ENCODE measurements at places on chromosomes 7 and 10.

- no peak for DNase-seq
These were observed 13.4 kb downstream of the HPS1 start for GRCh38 chr10:98433371-98433770.

DNA sequence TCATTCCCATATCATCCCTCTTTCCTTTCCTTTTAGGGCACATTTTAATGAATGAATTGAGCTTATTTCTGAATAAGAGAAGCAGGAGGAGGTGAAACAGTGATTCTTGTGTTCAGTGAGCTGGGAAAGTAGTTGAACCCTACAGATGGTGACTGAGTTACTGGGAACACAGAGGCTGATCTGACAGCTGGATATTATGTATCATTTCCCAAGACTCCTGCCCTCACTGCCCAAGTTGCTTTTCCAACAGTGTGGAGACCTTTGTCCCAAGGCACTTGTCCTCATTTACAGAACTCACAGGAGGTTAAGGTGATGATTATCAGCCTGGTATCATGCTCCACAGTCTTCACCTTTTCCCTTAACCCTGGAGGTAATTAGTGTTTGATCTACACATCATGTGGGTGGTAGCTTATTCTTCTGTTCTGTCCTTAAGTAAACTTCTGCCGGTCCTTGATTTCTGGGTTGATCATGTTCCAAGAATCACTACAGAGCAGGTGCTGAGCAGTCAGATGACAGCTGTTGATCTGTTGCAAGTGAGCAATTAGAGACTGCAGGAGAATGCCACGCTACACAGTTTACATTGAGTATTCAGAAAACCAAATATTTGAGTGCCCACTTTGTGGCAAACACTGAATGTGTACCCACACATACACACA is 2.6 kb downstream of the PRLHR start:
- DNase-seq = no peak

DNA sequence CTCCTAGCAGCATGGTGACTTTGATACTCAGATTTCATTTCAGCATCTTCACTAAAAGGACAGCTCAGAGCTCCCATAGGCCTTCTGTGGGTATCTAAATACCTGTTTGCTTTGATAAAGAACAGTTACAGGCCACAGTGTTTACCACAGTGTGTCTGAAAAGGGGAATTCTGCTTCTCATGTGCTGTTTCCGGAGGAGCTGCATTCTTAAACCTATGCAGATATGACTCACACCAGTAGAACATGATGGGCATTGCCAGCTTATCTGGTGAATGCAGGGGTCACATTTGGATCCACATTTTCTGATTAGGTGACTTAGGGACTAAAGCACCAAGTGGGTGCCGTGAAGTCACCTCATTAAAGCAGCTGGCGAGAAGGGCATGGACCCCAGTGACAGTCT is 52.6 kb downstream of the TRRAP start:
- DNase-seq = peak; percentile 73

DNA sequence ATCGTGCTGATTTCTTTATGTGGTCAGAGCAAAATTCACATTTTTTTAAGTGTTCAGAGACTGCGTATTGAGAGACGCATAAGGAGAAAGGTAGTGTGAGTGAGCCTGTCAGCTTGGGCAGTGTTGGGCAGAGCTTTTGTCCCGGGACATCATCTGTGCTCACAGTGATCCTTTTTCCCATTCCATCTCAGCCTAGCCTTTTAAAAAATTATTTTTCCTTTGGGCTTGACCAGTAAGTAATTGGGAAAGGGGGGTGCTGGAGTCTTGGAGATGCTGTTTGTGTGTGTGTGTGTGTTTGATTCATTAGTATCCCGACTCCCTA is 1.5 kb downstream of the NRF1 start:
- DNase-seq = no peak

GRCh38 chr7:68699090-68699711 is 899.1 kb upstream of the AUTS2 start:
- no peak for DNase-seq

DNA sequence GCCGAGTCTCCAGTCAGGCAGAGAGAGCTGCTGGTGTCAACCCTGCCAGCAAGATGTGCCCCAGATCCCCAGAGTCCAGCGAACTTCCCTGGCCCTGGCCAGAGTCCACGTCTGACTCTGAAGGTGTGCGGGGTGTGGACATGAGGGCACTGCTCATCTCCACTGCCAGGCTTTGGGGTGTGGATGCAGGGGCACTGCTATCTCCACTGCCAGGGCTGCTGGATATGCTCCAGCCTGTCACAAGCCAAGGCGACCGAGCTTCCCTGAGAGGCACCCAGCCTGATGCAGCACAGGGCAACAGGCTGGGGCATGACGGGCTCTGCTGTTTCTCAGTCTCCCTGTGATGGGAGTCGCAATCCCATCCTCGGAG is 596.8 kb downstream of the PTPRN2 start:
- no peak for DNase-seq

DNA sequence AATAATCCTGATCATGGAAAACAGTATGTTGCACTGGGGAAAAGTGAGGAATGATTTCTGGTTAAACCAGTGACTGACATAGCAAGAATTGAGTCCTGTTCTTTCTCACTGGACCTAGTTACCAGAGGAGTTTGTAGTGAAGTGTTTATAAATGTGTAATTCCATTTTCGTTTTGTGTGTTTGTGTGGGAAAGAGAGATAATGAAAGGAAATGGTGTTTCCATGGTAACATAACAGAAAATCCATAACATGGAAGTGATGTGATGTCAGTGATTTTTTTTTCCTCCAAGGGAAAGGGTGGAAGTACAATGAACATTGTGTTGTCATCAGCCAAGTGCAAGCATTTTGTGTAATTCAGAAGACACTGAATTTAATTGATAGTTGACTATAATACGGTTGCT is 283.9 kb downstream of the PLXDC2 start:
- DNase-seq = peak; percentile 2

DNA sequence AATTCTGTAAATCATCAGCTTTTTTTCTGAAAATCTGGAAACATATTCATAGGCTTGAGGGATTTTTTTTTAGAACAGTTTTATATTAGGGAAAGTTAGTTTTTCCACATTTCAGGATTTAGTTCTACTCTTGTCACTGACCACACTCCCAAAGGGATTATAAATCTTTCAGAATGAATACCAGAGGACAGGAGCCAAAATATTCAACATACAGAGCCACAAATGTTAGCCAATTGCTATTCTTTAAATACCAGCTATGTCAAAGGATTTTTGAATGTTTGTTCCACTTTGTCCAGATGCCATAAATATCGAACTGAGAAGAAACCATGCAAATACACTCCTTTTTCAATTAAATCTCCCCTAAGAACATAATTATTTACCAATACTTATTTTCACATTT is 50.7 kb downstream of the ODAD2 start:
- no peak for DNase-seq

- DNase-seq = no peak
These were observed 512.2 kb downstream of the SORCS1 start for GRCh38 chr10:106652279-106652678.

DNA sequence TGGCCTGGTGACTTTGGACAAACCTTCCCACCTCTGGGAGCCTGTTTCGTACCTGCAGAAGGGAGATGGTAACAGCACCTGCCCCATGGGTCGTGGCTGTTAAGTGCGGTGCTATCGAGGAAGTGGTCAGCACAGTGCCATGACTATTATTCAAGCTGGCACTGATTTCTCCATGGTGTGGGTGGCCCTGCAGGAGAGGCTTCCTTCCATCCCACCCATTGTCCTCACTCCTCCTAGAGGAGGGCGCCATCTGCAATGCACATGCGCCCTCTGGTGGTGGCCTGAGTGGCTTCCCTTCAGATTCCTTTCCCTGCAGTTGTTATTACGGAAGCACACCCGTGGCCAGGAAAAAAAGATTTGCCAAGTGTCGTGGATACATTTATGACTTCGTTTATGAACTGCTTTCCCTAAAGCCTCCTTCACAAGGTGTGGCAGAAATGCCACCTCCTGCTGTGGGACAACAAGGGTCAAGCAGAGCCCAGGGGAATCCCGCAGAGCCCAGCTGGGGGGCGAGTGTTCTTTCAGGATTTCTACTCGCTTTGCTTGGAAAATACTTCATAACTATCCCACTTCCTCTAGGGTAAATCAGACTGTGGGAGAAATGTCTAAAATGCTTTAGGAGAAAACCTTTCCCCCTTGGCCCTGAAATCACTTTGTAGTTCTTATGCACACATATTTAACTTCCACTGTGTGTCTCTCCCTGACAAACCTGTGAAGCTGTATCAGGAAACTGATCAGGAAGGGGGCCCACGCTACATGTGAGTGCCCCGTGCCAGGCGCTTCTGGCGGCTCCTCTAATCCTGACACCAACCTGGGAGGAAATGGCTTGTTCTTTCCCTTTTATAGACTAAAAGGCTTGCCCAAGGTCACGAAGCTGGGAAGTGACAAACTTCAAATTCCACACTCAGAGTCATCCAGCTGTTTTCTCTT is 98.0 kb upstream of the ANLN start:
- DNase-seq = peak; percentile 71

DNA sequence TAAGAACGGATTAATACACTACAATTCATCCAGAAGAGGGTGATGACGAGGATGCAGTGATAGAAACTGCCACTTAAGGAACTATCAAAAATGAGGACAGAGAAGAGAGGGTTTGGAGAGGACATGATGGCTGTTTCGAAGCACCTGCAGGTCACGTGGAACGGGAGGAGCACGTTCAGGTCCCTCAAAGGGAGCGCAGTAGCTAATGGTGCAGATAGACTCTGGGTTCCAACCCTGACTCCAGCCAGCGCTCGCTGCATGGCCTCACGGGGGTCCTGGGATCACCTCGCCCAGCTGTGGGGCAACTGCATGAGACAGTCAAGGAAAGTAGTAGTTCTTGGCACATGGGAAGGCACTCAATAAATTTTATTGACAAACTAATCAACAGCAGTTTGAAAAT is 208.6 kb upstream of the RNF32 start:
- no peak for DNase-seq

DNA sequence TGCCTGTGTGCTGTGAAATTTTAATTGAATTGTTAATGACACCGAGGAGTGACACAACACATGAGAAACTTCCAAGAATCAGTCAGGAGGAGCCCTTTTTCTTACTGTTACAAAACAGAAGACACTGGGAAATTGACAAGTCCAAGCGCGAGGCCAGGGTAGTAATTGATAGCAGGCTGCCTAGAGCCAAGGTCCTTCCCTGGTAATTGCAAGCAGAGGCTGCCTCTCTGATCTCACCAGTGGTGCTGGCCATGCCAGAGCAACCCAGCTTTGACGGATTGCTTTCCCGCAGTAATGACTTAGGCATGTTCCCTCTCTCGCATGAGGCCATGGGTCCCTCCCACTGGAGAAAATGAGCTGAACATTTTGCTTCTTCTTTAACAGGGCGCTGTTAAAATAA is 111.5 kb downstream of the LRMDA start:
- no peak for DNase-seq

- DNase-seq = no peak
These were observed at the start of gene RELN for GRCh38 chr7:103989200-103989784. RELN (minus strand) TSS chr7:103989658; CDS start chr7:103989356, 302 bp downstream.

GRCh38 chr10:96509017-96509641 is 4.6 kb downstream of the TLL2 start:
- DNase-seq = no peak

DNA sequence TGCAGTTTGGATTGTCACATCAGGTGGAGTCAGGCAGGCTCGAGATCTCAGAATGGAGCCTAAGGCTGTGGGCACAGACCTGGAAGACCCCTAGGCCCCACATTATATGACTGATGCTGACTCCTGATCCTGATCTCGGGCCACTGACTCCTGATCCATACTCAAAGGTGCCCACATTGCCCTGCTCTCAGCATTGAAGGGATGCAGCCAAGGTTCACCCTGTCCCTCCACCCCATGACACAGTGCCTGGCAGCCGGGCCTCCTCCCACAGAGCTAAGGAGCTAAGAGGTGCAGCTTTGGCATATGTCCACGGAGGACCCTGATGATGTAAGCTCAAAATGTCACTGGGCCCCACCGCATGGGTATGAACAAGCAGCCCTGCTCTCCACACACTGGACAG is 36.6 kb downstream of the TCERG1L start:
- DNase-seq = no peak

DNA sequence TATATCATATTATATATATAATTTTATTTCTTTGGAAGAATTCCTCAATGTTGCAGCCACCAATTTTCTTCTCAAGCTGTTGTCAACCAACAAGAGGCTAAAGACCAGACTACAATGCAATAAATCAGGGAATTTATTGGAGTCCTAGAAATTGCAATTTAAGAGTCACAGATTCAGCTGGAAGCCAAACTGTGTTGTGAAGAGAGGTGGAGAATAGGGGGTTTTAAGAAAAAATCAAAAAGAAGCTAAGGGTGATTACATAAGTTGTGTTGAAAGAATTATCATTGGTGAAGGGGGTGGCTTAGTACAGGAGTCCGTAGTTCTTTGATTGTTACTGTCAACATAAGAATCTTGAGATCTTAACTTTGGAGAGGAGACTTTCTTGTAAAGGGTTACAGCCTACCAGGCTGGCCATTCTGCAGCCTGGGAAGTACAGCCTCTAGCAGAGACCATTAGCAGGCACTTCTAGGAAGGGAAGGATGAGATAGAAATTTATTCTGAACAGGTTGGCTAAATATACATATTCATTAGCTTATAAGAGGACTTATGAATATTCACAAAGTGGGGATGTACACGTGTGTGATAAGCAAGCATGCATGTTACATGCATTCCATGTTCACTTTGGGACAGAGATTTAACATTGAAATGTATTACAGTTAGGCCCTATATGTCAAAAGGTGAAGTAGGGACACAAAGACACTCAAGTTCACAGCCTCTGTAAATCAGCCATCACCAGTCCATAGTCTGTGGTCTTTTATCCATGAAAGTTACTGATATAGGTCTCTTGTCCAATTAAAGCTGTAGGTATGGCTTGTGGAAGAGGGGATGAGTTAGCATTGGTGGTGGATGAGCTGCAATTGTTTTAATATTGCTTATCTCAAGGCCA is 8.3 kb upstream of the TMEM168 start:
- DNase-seq = no peak

- DNase-seq = no peak
These were observed 87.8 kb downstream of the CFAP58 start for GRCh38 chr10:104441329-104442000.

DNA sequence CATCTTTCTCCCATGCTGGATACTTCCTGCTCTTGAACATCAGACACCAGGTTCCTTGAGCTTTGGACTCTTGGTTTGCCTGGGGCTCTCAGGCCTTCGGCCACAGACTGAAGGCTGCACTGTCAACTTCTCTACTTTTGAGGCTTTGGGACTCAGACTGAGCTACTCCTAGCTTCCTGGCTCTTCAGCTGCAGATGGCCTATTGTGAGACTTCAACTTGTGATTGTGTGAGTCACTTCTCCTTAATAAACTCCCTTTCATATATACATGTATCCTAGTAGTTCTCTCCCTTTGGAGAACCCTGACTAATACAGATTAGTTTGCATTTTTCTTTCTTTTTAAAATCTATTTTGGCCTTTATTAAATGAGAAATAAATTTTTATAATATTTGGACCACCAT is 276.2 kb upstream of the SEMA3C start:
- no peak for DNase-seq

Measured in CD4-positive, alpha-beta T cell treated with Interleukin-4 for 1 hour (primary cell).